ENCODE measurements at places on chromosomes 3 and 15. TPM values are rescaled to one million over a fixed set of nuclear protein-coding genes. Genes with fewer than 3 reads are reported as not detected.

Gene PYGO1
- 40.9 TPM for total RNA-seq

Gene C2CD4A
- total RNA-seq: 0.11 TPM

Gene KCNAB1
- total RNA-seq: 4.9 TPM

Gene GREM1
- 8.7 TPM for total RNA-seq

Gene PLSCR5
- total RNA-seq: not detected

Gene TCTA
- total RNA-seq: 11.1 TPM

Gene ZBTB38
- 124 TPM for total RNA-seq

Gene ISG20
- total RNA-seq: 1.7 TPM

Gene SLCO2A1
- 3.0 TPM for total RNA-seq

Gene ATP2B2
- total RNA-seq: 0.53 TPM

Gene CFAP91
- total RNA-seq: 2.6 TPM

Gene RBP2
- total RNA-seq: not detected

Gene SYNPR
- total RNA-seq: 0.95 TPM

Gene CLEC3B
- 89.4 TPM for total RNA-seq

Gene TMC3
- 0.95 TPM for total RNA-seq

Gene TMEM45A
- total RNA-seq: 78.8 TPM

Gene CHAC1
- 0.42 TPM for total RNA-seq

Gene SI
- not detected for total RNA-seq

Gene ETFA
- total RNA-seq: 117 TPM

Gene FBN1
- 698 TPM for total RNA-seq

Gene LINGO1
- 1.8 TPM for total RNA-seq

Gene WDR73
- 39.1 TPM for total RNA-seq

Gene CD80
- total RNA-seq: 0.26 TPM

Gene GRAMD2A
- total RNA-seq: 0.74 TPM

Gene ST8SIA2
- total RNA-seq: 2.2 TPM

Gene HDC
- total RNA-seq: 11.7 TPM

Gene IL5RA
- total RNA-seq: 0.69 TPM

Gene TERC
- total RNA-seq: 108 TPM

Gene SLC35A5
- total RNA-seq: 72.9 TPM

Gene U2SURP
- 204 TPM for total RNA-seq

Gene GATM
- total RNA-seq: 83.8 TPM

Data from urinary bladder (tissue), 4 donors.